ENCODE measurements at places on chromosomes 7 and 10.

GRCh38 chr10:3407208-3407607 lies 234.6 kb upstream of the PITRM1 start:
- no peak for DNase-seq

DNA sequence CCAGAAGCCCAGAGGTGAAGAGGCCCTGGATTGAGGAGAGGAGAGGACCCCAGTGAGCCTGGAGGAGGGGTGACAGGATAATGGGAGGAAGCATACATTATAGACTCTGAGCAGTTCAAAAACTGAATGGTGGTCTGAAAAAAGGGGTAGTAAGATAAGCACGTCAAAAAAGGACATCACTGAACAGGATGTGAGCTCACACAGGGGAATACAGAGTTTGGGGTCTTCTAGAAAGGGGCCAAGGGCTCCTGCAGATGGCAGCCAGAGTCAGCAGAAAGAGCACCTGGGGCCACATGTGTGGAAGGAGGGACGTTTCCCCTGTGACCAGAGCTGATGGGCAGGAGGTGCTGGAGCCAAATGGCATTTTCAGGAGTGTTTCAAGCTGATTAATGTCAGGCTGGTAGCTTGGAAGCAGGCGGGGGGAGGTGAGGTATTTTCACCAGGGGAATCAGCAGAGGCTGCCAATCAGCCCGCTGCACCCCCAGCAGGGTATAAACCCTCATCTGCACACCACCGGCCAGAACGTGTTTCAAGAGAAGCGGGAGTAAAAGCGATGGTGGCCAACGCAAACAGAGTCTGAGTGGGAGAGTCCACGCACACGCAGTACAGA lies 85.8 kb downstream of the TNS3 start:
- DNase-seq: no peak

GRCh38 chr10:132677096-132677472 lies 108.9 kb downstream of the NKX6-2 start:
- no peak for DNase-seq

- peak; percentile 77 for DNase-seq
Observed at GRCh38 chr7:151244196-151244840, 4.2 kb downstream of the SMARCD3 start.

- no peak for DNase-seq
Observed at GRCh38 chr7:46852795-46853194, 729.1 kb downstream of the TNS3 start.

DNA sequence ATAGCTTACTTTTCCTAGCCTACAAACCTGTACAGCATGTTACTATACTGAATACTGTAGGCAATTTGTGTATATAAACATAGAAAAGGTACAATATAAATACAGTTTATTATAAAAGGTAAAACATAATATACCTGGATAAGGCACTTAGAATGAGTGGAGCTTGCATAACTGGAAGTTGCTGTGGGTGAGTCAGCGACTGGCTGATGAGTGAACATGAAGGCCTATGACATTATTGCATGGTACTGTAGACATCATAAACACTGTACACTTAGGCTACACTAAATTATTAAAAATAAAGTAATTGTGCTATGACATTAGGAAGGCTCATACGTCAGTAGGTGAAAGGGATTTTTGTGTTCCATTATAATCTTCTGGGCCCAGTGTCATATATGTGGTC lies 228.8 kb downstream of the HDAC9 start:
- DNase-seq: no peak

GRCh38 chr10:109961174-109962001 lies 38.1 kb upstream of the XPNPEP1 start:
- DNase-seq: no peak

DNA sequence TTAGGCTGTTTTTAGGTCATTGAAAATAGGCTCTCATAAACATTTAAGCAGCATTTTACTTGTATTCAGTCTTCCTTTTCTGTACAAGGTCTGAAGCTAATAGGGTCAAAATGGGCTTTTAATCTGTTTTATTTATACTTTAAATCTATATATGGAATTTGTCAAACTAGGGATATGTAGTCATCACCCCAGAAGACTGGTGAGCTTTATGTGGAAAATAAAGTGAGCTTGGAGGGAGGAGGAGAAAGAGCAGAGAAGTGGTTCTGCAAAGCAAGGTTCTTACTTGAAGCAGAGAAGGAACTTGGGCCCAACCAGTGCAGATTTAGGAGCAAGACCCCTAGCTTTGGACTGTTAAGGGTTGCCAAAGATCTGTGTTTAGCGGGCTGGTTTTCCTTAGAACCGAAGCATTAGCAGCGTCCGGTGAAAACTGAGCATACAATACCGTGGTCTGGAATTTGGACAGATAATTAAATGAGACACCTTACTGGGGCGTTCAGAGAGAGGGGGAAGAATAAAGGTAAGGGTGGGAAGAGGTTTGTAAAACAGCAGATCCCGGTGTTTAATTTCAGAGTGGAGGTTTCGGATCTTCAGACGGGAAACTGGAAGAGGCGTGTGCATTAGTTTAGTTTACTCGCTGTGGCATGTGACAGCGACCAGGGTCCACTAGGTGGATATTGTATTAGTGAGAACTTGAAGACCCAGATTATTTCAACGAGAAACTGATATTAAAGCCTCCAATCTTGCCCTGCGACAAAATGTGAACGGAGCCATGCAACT lies 2.4 kb downstream of the BAMBI start:
- no peak for DNase-seq

DNA sequence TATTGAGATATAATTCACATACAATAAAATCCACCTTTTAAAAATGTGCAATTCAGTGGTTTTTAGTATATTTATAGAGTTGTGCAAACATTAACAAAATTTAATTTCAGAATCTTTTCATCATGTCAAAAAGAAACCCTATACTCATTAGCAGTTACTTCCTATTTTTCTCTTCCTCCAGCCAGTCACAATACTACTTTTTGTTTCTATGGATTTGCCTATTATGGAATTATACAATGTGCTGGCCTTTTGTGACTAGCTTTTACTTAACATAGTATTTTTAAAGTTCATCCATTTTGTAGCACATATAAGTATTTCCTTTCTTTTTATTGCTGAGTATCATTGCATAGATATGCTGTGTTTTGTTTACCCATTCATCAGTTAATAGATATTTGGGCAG lies 199.9 kb upstream of the IMMP2L start:
- DNase-seq: no peak

- DNase-seq: no peak
Observed at GRCh38 chr7:107788216-107788615, 14.8 kb downstream of the SLC26A3 start.

DNA sequence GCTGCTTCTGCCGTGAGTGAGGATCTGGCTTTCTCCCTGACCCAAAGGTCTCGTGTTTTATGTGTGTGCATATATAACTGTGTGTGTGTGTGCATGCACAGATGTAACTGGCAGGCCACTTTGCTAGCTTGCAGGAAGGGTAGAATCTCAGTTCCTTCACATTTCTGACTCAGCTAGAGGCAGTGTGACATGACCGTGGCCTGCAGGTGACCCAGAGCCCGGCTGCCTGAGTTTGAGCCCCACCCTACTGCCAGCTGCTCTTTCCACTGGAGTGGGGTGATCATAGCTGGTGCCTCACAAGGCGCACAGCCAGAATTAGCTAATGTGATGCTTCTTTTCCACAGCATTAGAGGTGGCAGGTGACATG lies 9.3 kb upstream of the MYL7 start:
- no peak for DNase-seq

DNA sequence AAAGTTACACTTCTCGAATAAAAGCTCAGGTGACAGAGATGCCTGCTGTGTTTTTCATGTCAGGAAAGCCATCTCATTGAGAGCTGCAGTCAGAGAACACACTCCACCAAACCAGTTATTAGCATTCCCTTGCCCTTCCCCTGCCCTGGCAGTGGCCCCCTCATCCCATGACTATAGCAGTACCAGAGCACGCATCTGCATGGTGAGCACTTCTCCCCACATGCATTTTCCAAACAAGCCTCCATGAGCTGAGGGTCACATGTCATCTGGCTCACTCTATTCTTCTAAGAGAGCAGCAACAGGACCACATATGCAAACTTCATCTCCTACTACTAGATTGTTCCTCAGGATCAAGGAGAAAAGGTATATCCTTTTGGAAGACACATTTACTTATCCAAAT lies 42.4 kb upstream of the FGL2 start:
- no peak for DNase-seq

GRCh38 chr10:116769791-116770190 lies 27.4 kb upstream of the HSPA12A start:
- DNase-seq: no peak

DNA sequence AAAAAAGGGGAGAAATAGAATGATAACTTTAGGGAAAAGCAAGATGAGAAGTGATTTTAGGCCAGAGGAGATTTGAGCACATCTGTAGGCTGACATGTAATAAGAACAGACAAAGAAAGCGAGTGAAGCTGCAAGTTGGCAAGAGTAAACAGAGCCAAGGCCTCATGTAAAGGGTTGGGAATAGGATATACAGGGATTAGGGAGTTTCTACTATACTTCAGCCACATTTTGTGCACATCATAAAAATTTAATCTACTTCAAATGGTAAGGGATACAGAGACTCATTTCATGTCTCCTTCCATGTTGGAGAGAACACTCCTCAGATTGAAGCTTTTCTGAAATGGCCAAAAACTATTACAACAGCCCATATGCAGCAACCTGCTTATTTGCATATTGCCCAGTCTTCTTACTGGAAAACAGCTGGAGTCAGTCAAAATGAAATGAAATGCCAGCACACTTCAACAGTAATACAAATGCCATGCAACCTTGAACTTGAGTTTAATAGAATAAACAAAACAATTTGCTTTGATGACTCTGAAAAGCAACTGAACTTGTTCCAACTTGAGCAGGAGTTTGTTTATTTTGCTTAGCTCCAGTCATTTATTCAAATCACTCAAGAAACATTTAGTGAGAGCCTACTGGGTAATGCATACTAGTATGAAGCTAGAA lies 49.9 kb downstream of the NRCAM start:
- no peak for DNase-seq

DNA sequence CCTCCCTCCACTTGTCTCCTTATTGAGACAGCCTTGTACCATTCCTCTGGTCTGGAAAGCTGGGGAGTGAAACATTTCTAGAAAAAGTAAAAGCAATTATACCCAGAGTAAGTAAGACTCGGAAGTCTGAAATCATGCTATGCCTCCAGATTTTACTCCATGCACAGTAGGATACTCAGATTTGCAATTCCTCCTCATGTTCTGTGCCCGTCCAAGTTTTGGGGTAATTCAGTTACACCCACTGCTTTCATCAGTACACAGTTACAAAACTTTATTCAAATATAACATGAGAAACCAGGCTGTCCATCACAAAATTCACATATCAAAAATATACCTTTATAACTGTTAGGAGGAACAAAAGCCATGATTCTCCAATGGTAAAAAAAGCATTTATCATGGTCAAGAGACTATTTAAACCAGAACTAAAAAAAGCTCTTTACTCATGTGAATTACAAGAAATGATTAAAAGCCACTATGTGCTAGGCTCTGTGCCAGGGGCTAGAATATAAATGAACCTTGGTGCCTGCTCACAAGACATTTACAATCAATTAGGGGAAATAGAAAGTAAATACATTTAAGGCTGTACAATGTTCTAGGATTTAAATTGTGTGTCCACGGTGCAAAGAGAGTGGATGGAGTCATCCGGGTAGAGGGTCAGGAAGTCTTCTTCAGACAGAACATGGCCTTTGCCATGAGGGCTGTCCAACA lies 320.2 kb downstream of the ELMO1 start:
- DNase-seq: no peak

GRCh38 chr7:77627309-77627676 lies 69.0 kb upstream of the RSBN1L start:
- DNase-seq: no peak

DNA sequence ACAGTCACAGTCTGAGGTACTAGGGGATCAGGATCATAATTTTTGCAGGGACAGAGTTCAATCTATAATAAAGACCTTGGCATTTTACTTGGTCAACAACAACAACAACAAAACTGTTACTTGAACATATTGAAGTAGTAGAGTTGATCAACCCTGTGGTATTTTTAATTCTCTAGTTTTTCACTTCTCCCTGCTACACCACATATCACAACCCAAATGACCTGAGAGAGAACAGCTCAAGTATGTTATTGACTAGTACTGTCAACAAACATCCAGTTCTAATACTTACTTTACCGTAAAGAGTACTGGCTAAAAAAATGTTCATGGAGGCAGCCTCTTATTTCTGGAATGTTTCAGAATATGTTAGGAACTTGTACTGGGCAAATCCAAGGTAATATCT lies 90.5 kb upstream of the FAM3C start:
- DNase-seq: no peak

- peak; percentile 49 for DNase-seq
Observed at GRCh38 chr10:21675157-21675796, 141.2 kb downstream of the MLLT10 start.

DNA sequence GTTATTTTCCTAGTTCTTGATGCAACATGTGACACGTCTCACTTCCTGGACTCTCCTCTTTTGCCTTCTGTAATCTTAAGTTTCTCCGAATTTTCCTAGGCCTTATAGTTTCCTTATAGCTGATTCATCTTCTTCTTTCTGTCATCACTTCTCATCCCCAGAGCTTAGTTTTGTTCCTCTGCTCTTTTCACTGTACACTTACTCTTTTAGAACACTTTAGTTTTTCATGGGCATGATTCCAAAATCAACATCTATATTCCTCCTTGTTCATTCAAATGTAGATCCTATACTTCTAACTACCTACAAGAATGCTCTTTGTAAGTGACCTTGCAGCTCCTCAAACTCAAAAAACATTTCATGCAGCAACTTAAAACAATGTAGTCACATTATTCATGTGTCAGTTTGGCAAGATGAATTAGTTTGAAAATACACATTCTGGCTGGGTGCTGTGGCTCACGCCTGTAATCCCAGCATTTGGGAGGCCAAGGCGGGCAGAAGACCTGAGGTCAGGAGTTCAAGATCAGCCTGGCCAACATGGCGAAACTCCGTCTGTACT lies 13.1 kb upstream of the SLC26A3 start:
- no peak for DNase-seq

GRCh38 chr7:50502001-50502684 lies 52.0 kb upstream of the FIGNL1 start:
- DNase-seq: no peak
